ENCODE measurements at places on chromosomes 1 and 21.

DNA sequence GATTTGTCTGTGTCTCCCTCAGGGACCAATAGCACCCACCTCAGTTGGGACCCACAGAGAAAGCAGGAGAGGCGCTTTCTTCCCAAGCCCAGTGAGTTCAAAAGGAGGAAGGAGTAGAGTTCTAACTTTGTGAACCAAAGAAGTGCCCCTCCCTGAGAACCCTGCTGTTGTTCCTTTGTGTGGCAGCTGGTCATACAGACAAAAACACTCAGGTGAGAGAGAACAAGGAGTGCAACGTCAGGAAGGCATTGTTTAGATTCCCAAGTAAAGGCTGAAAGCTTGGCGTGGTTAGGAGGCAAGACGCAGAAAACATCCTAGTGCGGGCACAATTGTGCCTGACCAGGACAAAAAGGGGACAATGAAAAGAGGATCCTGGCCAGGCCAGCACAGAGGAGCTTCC lies 654.6 kb downstream of the KIF26B start:
- no peak for DNase-seq

GRCh38 chr1:112458756-112459155 lies 50.0 kb upstream of the WNT2B start:
- DNase-seq = no peak

- DNase-seq = no peak
Measured at GRCh38 chr1:26470878-26471497, 1.3 kb upstream of the HMGN2 start.

GRCh38 chr1:164575356-164575886 lies 16.4 kb downstream of the PBX1 start:
- no peak for DNase-seq

GRCh38 chr1:20359451-20360330 lies 69.0 kb downstream of the VWA5B1 start:
- DNase-seq = peak; percentile 19

DNA sequence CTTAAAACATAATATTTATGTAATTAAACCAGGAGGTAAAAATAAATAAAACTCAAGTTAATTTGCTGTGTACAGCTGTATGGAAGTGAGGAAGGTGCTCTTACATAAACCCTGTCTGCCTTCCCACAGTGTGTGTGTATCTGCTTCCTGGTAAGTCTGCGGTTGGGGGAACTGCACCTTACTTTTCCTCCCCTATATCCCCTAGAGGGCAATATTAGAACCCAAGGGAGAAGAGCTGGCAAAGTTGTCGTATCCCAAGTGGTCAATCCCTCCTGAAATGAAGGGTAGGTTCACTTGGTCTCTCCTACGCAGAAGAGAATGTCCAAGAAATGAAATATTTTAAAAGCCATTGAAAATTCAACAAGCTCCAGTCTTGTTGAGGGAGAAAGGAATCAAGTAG lies 17.8 kb upstream of the JAK1 start:
- no peak for DNase-seq

GRCh38 chr1:44808938-44809917 lies 905 bp downstream of the BTBD19 start:
- DNase-seq = peak; percentile 81

DNA sequence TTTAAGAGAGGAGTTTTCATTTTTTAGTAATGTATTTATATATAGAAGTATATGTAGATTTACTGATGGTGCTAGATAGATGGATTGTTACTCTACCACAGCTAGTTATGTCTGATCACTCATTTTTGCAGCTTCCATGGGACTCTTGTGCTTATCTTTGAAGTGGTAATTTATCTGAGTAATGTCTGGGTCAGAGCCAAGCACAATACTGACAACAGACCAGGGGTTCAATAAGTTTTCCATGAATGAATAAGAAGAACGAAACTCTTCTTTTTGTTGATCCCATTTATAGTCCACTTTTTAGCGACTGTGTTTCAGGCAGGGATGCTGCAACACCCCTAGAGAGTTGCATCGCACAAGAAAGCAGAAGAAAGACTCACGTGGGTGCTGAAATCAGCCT lies 935.2 kb downstream of the PLA2G4A start:
- DNase-seq = no peak

DNA sequence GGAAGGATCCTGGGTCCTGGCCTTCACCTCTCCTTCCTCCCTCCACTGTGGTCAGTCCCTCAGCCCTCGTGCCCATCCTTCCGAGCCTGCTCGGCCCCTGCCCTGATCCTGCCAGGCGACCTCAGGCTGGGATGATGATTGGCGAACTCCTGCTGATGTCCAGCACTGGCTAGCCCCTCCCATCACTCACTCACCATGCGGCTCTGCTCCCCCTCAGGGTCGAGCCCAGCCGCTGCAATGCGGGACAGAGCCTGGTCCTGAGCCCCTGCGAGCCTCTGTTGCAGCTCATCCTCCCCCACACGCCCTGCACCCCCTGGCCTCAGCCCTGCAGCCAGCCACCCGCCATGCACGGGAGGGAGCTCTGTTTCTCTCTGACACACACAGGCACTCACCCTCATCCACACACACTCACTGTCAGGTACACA lies 100.2 kb downstream of the DMRTB1 start:
- no peak for DNase-seq

- DNase-seq = no peak
Measured at GRCh38 chr1:167629681-167630567, at the start of gene RCSD1. RCSD1 (plus strand) TSS chr1:167630232; CDS start chr1:167630424, 192 bp downstream.

GRCh38 chr1:234135501-234135900 lies 231.0 kb downstream of the SLC35F3 start:
- no peak for DNase-seq

DNA sequence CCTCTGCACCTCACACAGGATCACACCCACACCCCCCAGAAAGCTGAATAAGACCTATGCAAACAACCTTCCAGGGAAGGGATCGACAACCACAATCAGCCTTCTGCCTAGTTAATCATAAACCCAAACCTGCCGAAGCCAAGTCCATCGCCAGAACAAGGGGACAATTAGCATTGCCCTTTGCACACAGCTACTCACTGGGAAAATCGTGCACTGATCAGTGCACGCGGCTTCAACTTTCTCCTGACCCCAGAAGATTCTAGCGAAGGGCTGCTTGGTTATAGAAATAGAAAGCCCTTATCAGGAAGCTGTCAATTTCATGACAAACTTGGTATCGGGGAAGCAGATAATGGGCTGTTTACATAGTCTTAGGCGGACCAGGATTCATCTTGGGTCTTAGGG lies 29.5 kb downstream of the RUNX1 start:
- DNase-seq = no peak

- DNase-seq = no peak
Measured at GRCh38 chr1:78348496-78349284, 142.1 kb upstream of the PTGFR start.

- DNase-seq = no peak
Measured at GRCh38 chr1:57258557-57259325, 165.1 kb downstream of the DAB1 start.

GRCh38 chr1:72942008-72942407 lies 659.7 kb upstream of the NEGR1 start:
- no peak for DNase-seq
